ENCODE measurements at places on chromosomes 2 and 18.

- H3K36me3 ChIP-seq, result no peaks in the 10 kb centered on the region
- H3K27ac ChIP-seq, result no peak overlapping the region
- H3K27me3 ChIP-seq, result no peaks in the 10 kb centered on the region
- DNase-seq, result no peak
- no peaks in the 10 kb centered on the region for H3K4me1 ChIP-seq
These were observed 39.6 kb downstream of the PSMG2 start for GRCh38 chr18:12742453-12742852.

- no peak overlapping the region for H3K4me3 ChIP-seq
- DNase-seq, result no peak
- no peaks in the 10 kb centered on the region for H3K4me1 ChIP-seq
- no peaks in the 10 kb centered on the region for H3K27me3 ChIP-seq
- H3K27ac ChIP-seq, result no peak overlapping the region
These were observed 160.7 kb downstream of the RAB3GAP1 start for GRCh38 chr2:135212757-135213156.

GRCh38 chr2:216589791-216590190 lies 43.4 kb upstream of the IGFBP2 start:
- no peak for DNase-seq
- no peaks in the 10 kb centered on the region for H3K27me3 ChIP-seq
- H3K4me1 ChIP-seq, result peaks cover 14% of the 10 kb centered on the region
- no peak overlapping the region for H3K27ac ChIP-seq

- no peak overlapping the region for H3K27ac ChIP-seq
- H3K4me3 ChIP-seq, result no peak overlapping the region
- no peak for DNase-seq
- no peaks in the 10 kb centered on the region for H3K27me3 ChIP-seq
These were observed 17.9 kb upstream of the IL18R1 start for GRCh38 chr2:102337481-102338386.

GRCh38 chr2:201918616-201919307 lies 112.4 kb downstream of the CDK15 start:
- H3K4me3 ChIP-seq, result no peak overlapping the region
- no peaks in the 10 kb centered on the region for H3K4me1 ChIP-seq
- H3K27ac ChIP-seq, result no peak overlapping the region
- no peak for DNase-seq
- H3K27me3 ChIP-seq, result no peaks in the 10 kb centered on the region
- H3K36me3 ChIP-seq, result no peaks in the 10 kb centered on the region

All from esophagus squamous epithelium (tissue), 5 donors.